ENCODE measurements at places on chromosomes 2 and 18.

GRCh38 chr2:240832205-240832727 is 12.2 kb upstream of the KIF1A start:
- DNase-seq = no peak

DNA sequence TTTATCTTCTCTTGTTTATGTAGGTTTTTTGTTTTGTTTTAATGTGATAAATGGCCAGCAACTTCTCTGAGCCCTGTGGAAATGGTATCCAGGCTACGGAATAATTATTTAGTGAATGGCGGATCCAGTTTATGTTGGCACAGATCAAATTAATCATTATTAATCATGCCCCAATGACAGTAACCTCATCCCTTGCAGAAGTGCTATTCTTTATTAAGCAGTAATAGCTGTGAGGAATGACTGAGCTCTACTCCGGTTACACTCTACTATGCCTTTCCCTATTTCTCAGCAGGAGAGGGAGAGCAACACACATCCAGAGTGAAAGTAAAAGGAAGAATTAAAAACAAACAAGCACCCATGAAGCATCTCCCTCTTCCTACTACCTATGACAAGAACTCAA is 84.8 kb downstream of the SETBP1 start:
- no peak for DNase-seq

GRCh38 chr2:222561817-222562645 is 93.9 kb downstream of the FARSB start:
- no peak for DNase-seq

DNA sequence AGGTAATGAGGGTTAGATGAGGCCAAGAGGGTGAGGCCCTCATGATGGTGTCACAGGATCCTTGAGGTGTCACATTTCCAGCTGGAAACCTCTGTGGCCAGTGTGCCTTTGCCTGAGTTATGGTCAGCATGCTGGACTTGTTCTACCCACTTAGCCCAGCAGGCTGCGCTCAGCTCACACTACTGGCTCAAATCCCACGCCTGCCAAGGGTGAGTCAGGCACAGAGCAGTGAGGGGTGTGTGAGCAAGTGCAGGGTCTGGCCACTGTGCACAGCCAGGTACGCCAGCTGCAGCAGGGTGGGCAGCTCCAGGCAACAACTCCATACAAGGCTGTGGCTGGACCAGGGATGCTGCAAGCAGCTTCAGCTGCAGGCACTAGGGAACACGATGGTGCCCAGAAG is 616.6 kb upstream of the FSHR start:
- no peak for DNase-seq

DNA sequence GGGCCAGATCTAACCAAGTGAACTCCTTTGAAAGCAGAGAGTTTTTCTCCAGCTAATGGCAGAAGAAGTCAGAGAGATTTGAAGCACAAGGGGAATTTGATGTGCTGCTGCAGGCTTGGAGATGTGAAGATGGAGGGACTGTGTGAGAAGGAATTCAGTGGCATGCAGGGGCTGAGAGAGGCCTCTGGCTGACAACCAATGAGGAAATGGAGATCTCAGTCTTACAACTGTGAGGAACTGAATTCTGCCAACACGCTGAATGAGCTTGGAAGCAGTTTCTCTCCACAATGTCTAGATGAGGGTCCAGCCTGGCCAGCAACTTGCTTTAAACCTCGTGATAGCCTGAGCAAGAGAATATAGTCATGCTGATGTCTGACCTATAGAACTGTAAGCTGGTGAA is 224.1 kb upstream of the DPP10 start:
- DNase-seq = no peak

DNA sequence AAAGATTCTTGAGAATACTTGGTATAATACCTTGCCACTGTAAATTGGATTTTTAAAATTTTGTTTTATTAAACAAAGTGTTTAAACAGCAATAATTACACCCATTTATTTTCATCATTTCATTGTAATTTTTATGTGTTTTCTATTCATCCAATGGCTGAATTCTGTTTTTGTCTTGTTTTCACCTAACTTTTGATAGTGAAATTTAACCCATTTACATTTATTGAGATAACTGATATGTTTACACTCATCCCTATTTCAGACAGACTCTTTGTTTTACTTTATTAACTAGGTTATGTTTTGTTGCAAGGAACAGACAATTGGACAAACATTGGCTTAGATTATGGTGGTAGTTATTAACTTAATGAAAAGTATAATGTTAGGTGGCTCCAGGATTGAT is 113.1 kb upstream of the REG3A start:
- no peak for DNase-seq

GRCh38 chr18:45976566-45976965 is 9.4 kb upstream of the EPG5 start:
- DNase-seq = no peak

GRCh38 chr2:162382278-162382677 is 38.3 kb downstream of the GCA start:
- DNase-seq = no peak

- no peak for DNase-seq
Measured at GRCh38 chr2:28155627-28156026, 237.0 kb upstream of the FOSL2 start.

GRCh38 chr2:100011272-100011731 is 131.1 kb downstream of the AFF3 start:
- no peak for DNase-seq

GRCh38 chr2:19611491-19612332 is 253.3 kb upstream of the OSR1 start:
- no peak for DNase-seq

DNA sequence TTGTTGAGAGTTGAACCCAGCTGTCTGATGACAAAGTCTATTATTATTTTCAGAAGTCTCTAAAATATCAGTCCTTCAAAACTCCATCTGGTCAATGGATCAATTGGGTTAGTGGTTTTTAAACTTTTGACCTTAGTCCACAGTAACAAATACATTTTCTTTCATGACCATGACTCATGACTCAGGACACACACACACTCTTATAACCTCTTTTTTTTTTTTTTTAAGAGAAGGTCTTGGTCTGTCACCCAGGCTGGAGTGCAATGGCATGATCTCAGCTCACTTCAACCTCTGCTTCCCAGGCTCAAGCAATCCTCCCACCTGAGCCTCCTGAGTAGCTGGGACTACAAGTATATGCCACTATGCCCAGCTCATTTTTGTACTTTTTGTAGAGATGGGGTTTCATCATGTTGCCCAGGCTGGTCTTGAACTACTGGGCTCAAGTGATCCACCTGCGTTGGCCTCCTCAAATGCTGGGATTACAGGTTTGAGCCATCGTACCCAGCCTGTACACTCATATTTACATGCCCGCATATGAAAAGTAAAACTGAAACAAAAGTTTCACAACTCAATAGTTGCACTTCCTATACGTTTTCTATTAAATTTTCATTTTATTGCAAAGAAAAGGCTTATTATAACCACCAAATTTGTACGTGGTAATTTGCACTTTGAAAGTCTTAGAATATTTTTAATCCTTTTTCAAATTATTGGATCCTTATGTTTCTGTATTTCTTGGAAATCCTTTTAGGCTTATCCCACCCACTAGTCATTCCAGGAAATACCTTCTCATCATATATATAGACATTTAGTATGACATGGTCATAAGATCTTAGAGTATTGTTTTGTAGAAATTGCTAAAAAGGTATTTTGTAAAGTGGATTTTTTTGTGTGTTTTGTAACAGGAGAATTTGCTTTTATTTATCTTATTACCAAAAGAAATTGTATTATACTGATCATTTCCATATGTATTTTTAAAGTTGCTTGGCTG is 199.0 kb downstream of the LPIN1 start:
- DNase-seq = no peak

- DNase-seq = no peak
Measured at GRCh38 chr2:217802876-217803652, 199.7 kb downstream of the TNS1 start.

DNA sequence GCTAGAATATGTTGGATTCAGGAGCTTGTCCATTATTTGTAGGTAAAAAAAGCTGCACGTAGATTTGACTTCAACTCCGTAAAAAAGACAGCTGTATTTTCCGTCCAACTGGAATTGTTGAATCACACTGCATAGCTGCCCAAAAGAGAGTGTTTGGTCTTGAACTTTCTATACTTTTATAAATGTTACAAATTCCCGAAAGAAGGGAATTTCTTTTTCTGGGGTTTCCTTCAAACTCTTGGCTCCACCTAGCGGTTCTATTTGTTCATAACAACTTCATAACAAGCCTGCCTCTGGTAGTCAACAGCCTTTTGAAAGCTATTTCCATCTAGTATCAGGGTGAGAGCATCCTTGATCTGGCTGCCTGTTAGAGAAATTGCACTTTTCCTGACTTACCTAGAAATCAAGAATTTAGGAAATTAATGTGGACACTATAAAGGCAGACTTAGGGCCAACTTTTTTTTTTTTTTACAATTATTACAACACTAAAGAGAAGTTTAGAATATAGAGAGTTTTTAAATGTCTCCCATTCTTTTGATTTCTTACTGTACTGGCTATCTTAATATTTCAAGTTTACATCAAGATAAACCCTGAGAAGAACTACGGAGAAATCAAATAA is 48.1 kb downstream of the TMEM185B start:
- no peak for DNase-seq

DNA sequence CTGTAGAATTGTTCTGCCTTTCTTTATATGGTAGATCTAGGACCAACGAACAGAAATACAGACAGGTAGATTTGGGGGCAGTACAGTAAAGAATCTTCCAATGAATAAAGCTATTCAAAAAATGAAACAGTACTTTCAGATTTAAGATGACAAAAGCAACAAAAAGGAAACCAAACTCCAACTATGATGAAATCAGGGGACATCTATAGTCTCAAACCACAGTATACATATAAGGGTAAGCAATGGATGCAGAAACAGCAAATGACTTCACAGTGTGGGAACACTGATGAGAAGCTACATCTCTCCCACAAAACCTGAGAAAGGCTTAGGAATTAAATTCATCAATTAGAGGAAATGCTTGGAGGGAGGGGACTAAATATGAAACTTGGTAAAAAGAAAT is 202.5 kb downstream of the CTNNA2 start:
- no peak for DNase-seq

- no peak for DNase-seq
Measured at GRCh38 chr2:215423234-215423633, 12.6 kb downstream of the FN1 start.

GRCh38 chr2:200417366-200417765 is 92.5 kb downstream of the KCTD18 start:
- DNase-seq = no peak

- DNase-seq = no peak
Measured at GRCh38 chr2:1718339-1719220, 25.7 kb downstream of the PXDN start.

DNA sequence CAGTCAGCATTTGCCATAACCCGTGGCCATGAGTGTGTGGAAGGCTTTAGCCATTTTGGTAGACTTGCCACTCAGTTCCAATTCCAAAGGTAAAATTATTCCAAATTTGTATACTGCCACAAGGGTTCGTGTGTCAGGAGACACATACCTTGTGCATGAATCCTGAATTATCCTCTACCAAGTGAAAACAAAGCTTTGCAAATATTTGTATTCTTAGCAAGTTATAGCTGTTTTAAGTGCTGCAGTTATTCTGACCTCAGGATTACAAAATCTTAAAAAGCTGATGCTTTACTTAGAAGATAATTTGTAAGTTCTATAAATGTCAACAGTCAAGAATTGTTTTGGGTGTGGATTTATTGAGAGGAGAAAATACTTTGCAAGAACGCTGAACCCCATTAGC is 100.6 kb downstream of the ANTXR1 start:
- DNase-seq = no peak

DNA sequence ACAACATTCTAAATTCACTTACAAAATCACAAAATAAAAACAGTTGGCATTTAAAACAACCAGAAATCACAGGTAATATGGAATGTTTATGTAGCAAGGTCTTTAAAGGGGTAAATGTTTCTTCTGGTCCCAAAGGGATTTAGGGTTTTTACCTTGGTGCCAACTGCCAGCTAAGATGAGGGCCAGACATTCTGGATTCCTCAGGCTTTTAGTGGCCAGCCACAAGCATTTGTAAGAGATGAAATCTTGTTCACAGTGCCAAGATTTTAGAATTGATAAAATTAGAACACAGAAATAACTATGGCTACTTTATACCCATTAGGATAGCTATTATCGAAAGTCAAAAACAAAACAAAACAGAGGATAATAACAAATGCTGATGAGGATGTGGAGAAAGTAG is 60.4 kb upstream of the CDKL4 start:
- no peak for DNase-seq

DNA sequence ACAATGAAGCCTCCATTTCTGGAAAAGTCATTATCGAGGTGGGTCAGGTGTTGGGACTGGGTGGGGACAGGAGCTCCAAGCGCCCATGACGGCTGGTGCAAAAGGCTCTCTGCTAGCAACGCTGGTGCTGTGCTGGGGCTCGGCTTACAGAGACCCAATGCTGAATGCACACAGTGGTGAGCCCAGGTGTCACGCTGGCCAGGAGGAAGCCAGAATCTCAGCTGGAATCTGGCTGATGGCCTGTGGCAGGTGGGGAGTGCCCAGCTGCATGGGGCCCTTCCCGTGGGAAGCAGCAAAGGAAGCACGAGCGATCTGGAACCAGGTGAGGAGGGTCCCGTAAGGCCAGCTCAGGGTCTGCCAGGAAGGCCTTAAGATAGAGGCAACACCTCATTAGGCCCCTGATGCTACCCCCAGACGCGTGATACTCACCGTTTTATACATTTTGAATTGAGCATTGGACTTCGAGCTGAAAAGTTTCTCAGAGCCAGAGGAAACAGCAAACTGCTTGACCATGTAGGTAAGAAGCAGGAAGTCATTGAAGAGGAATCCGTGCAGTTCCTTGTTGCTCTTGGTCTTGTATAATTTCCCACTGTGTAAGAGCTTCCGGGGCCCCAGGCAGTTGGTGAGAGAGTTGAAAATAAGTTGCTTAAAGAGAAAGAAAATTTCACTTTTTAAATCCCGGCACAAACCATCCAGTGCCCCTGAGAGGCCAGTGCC is 34.7 kb downstream of the FAM228A start:
- no peak for DNase-seq

GRCh38 chr18:11167778-11168177 is 18.4 kb upstream of the PIEZO2 start:
- DNase-seq = no peak

GRCh38 chr2:59737299-59737698 is 816.2 kb downstream of the BCL11A start:
- no peak for DNase-seq

GRCh38 chr2:191020742-191021381 is 6.9 kb upstream of the STAT1 start:
- DNase-seq = no peak

GRCh38 chr18:25998461-25998860 is 92.0 kb downstream of the SS18 start:
- no peak for DNase-seq

DNA sequence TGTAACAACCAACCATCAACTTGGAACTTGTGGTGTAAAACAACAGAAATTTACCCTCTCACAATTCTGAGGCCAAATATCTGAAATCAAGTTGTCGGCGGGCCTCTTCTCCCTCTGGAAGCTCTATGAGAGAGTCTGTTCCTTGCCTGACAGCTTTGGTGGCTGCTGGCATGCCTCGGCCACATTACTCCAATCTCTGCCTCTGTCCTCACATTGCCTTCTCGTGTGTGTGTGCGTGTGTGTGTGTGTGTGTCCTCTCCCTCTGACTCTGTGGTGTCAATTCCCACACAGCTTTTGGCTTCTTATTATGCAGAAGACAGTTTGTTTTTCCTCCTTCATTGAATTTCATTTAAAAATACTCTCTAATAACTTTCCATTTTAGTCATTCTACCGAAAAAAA is 50.4 kb downstream of the ZDBF2 start:
- DNase-seq = no peak

GRCh38 chr18:79221136-79221535 is 151.9 kb downstream of the ATP9B start:
- no peak for DNase-seq

- no peak for DNase-seq
Measured at GRCh38 chr2:98569197-98569793, 39.0 kb downstream of the COA5 start.

- no peak for DNase-seq
Measured at GRCh38 chr2:128715360-128715759, 396.7 kb upstream of the HS6ST1 start.
